Activated CD4-positive, alpha-beta memory T cell treated with anti-CD3 and anti-CD28 coated beads for 36 hours (primary cell): ENCODE measurements at places on chromosomes 13 and 19. TPM values are rescaled to one million over a fixed set of nuclear protein-coding genes. Genes with fewer than 3 reads are reported as not detected.

DNA sequence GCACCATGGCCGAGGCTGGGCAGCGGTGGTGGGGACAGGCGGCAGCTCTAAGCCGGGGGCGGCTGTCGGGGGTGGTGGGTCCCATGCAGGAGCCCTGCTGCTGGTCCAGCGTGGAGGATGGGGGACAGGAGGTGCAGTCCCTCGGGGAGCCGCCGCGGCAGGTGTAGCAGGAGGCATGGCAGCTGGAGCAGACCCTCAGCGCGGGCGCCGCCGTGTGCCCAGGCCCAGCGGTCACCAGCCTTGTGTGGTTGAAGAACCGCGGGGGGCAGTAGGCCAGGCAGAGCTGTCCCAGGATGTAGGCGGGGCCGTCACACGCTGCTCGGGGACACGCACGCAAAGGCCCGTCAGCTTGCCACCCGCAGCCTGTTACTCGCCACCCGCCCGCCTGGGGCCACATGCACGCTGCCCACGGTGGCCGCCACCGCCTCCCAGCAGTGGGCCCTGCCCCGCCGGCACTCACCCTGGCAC, 2.9 kb upstream of the C19orf25 start:
- DNase-seq: no peak

DNA sequence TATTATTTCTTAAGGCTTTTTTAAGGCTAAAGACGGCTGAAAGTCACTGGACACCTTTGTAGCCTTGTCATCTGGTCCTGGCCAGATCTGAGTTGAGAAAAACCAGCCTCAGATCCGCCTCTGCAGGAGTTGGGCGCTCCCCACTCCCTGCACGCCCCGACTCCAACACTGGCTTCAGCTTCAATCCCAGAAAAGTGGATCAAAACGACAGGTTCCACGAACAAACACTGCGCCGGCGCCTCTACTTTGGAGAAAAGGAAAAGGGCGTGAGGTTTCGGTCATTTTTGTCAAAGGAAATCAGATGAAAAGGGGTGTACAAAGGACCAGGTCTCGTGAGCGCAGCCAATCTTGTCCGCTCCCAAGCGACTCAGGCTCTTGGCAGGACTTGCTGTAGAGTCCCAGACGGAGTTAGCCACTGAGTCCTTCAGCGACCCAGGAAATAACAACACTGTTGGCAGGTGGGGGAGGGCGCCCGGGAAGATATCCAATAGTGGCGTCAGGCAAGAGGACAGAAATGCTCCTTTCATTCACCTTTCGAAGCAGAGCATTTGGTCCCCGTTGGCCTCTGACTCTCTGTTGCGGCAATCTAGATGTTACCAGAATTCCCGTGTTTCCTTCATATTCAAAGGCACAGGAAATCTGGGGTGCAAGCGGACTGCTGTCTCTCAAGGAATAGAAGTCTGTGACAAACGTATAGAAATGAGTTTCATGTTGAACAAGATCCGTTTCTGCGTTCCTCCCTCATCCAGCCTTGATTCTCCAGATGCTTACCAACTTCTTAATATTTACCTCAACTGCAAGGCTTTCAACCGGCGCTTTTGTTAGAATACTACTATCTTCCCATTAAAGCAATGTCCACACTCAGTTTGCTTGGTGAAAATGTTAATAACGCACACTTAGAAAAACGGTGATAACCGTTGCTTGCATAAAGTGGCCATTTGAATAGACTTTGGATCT, 1.8 kb upstream of the CCNA1 start:
- no peak for DNase-seq

Gene LGALS7
- not detected for total RNA-seq

Gene TNFAIP8L1
- total RNA-seq: 17.4 TPM

Gene RETN
- not detected for total RNA-seq
